ENCODE measurements at places on chromosomes 12 and 14. TPM values are rescaled to one million over a fixed set of nuclear protein-coding genes. Genes with fewer than 3 reads are reported as not detected.

GRCh38 chr14:33237115-33237740 lies 298.5 kb downstream of the NPAS3 start:
- no peak for DNase-seq

DNA sequence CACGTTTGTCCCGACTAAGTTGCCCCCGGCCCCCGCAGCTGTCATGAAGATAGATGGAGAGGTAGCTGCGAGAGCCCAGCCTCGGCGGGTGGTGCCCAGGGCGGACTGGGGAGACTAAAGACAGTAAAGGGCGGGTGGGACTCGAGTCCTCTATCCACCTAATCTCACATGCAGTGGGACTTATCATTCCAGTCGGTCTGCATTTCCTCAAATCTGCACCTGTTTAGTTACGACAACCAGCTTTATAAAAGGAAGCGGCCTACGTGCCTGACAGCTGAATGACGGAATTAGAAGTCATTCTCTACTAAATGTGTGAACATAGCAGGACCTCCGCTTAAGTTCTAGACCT lies 109.8 kb upstream of the EGLN3 start:
- no peak for DNase-seq

SLCO1A2 gene
- total RNA-seq: not detected

AKAP6 gene
- 160 TPM for total RNA-seq

GPRC5A gene
- total RNA-seq: 1.7 TPM

GRCh38 chr14:33408291-33408690 lies 469.6 kb downstream of the NPAS3 start:
- no peak for DNase-seq

- no peak for DNase-seq
These were observed 76.0 kb downstream of the WDR20 start for GRCh38 chr14:102215576-102216250.

DNA sequence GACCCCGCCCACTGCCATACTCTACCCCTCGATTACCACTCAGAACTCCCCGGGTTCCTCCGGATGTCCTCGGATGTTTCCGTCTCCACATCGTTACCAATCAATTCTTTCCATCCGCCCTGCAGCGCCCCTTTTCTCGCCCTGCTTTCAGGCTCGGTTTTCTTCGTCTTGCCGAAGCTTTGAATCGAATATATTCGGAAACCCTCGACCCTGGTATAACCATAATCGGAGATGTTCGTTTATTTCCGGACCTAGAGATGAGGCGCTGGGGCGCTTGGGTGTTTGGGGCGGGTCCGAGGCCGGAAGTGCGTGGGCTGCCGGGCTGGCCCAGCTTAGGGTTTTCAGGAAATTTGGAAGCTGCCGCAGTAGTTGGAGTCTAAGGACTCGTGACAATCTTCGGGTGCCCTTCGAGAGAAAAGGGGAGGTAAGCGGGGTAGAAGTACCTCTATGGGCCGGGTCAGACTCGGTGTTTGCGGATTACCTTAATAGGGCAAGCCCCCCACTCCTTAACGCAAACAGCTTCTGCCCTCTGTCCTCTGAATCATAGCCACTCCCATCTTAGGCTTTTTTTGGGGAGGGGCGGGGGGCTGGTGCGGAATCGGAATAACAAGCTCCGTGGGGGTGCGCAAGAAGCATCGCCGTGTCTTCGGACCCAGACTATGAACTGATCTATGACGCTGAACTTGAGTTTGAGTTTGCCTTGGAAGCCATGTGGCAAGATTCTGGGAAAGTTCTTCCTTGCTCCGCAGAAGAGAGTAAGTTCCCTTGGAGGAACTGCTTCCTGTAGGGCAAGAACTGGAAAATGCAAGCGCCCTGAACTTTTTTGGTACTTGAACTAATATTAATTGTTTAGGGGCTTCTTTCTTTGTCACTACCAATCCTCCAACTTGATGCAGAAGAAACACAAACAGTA lies at the start of gene C14orf119:
TSS of gene C14orf119 (plus strand) at position 310 of the 913 bp plus-strand sequence. CDS start 2,154 bp downstream, outside the sequence.
- no peak for DNase-seq

DNA sequence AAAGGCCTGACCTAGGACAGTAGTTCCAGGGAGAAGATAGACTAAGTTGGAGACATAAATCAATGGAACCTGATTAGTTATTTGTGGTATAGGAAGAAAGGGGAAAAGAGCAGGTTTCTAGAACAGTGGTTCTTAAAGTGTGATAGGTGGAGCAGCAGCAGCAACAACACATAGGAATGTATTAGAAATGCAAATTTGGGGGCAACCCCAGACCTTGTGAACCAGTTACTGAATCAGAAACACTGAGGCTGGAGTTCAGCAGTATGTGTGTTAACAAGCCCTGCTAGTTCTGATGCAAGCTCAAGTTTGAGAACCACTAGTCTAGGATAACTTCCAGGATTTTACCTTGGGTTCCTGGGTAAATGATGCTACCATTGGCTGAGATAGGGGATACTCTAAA lies 308.7 kb downstream of the EMP1 start:
- no peak for DNase-seq

- no peak for DNase-seq
These were observed 47.9 kb downstream of the NTF3 start for GRCh38 chr12:5479761-5480160.

- DNase-seq: no peak
These were observed 35.7 kb downstream of the CDC42BPB start for GRCh38 chr14:103021684-103022001.

- no peak for DNase-seq
These were observed 15.4 kb upstream of the YY1 start for GRCh38 chr14:100223332-100224201.

DNA sequence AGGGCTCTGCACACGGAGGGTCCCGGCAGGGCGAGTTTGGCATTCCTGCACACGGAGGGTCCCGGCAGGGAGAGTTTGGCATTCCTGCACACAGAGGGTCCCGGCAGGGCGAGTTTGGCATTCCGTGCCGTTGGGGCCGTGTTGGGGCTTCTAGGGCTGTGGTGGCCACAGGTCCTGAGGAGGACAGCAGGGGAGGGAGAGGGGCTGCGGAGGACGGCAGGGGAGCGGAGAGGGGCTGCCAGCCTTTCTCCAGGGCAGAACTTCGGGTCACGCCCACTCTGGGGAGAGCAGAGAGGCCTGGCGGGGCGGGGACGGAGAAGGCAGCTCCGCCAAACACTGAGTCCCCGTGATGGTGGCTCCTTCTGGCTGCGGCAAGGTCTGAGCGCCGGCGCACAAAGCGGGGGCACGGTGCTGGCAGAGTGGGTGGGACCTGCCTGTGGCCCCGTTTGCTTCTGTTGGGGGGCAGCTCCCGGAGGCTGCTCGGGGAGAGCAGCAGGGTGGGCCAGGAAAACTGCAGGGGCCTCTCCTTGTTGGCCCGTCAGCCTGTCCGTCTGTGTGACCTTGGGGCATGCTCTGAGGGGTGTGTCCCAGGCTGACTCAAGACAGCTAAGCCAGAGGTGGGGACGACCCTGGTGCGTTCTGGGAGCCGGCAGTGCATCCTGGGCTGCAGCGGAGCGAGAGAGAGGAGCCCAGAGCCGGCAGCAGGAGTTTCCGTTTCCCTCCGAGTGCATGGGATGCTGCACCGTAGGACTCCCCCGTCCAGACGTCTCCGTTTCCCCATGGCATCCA lies 60.2 kb downstream of the LRCOL1 start:
- DNase-seq: no peak

IL22 gene
- total RNA-seq: not detected

GRCh38 chr12:113135178-113136127 lies at the start of gene RASAL1:
RASAL1 (minus strand) TSS chr12:113135761; CDS start chr12:113135462, 299 bp downstream.
- DNase-seq: no peak

DNA sequence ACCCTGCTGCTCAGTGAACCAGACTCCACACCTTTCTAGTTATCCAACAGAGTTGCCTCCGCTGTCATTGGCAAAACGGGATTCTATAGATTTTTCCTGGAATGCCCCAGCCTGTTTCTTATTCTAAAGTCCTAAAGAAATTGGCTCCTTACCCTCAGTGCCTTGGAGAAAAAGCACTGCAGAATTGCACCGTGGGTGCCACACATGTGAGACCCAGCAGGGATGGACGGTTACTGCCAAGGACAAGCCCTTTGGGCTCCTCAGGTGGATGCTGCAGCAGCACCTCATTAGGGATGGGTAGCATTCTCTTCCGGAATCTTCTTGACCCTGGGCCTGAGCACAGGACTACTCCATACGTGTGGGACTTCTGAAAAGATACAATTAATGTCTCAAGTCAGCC lies 121.5 kb downstream of the GCH1 start:
- no peak for DNase-seq

Data from Right ventricle myocardium inferior (tissue), 1 donor.